Right forelimb (tissue), 1 donor: ENCODE measurements at places on chromosomes 12 and 14.

DNA sequence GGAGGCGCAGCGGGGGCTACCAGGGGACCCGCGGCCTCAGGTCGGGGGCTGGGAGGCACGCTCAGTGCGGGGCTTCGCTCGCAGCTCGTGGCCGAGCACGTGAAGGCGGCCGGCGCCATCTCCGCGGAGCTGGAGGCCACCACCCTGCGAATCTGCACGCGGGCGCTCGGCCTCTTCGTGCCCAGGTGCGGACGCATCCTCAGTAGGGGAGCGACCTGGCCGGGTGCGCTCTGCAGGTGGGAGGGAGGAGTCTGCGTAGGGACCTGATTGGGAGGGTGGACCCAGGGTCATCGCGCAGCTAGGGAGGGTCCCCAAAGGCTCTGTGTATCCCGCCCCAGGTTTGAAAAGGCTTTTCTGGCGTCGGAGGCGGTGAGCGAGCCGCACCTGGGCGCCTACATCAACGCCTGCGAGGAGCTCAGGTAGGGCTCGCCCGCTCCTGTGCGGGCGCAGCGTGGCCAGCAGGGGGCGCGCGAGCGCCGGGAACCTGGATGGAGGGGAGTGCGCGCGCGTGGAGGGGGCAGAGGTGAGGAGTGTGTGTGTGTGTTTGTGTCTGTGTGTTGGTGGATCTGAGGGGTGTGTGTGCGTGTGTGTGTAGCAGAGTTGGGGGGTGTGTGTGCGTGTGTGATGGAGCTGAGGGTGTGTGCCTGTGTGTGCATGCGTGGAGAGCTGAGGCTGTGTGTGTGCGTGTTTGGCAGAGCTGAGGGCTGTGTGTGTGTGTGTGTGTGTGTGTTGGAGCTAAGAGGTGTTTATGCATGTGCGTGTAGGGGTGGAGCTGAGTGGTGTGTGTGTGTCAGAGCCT lies 10.3 kb downstream of the EXOC3L4 start:
- DNase-seq: peak; percentile 77

- peak; percentile 37 for DNase-seq
These were observed 9.4 kb upstream of the CACNA2D4 start for GRCh38 chr12:1927751-1928351.

DNA sequence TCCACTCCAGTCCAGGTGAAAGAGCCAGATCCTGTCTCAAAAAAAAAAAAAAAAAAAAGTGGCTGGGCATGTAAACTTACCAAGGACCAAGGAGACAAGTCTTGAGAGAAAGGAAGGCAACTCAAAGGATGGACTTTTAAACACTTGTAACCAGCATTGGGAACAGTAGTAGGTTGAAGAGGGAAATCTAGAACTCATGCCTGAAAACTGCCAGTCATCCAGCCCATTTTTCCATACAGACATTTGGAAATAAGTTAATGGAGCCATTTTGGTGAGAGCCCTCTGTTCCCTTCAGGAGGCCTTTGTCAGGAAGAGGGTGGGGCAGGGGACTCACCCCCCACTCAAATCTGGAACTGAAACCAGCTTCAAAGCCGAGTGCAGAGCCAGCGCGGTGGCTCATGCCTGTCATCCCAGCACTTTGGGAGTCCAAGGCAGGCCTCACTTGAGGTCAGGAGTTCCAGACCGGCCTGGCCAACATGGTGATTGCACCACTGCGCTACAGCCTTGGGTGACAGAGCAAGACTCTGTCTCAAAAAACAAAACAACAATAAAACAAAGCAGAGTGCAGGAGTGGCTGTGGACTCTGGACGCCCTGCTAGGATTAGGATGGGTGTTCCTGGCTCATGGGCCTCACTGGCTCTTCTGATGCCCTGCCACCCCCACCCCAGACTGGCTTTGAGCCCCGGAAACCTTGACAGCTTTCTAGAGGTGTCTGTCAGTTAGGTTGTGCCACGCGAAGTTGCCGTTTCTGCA lies 1.6 kb upstream of the MLXIP start:
- peak; percentile 19 for DNase-seq

GRCh38 chr12:46898989-46899388 lies 73.2 kb upstream of the SLC38A4 start:
- DNase-seq: no peak

GRCh38 chr12:122021822-122022392 lies at the start of gene BCL7A:
BCL7A (plus strand) TSS chr12:122021884; CDS start chr12:122022092, 208 bp downstream.
- DNase-seq: peak; percentile 92

DNA sequence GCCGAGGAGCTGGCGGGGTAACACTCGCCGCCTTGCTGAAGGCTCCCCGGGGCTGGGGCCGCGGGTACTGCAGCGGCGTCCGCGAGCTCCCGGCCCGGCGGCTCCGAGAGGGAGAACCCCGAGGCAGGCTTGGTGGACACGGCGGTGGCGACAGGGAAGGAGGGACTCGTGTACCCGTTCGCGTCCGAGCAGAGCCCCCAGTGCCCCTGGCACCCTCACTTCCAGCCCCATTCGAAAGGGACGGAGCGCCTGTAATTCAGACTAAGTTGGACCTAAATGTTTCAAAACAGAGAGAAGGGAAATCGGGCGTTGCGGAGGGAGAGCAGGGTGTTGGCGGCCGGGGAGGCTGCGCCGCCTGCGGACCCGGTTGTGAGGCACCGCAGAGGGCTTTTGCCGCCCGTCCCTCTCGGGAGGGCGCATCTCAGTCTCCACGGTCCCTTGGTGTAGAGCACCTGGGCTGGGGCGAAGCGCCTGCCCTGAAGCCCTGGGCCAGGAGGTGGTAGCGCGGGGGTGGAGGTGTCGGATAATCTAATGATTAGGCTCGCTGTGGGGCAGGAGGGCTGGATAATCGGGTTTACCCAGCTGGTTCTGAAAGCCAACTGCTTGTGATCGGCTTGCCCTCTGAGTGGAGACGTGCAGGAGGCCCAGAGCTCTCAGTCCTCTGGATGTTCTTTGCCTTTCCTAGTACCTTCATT lies 771 bp downstream of the DAAM1 start:
- peak; percentile 76 for DNase-seq

GRCh38 chr14:90704738-90705392 lies 111.4 kb downstream of the TTC7B start:
- DNase-seq: no peak

DNA sequence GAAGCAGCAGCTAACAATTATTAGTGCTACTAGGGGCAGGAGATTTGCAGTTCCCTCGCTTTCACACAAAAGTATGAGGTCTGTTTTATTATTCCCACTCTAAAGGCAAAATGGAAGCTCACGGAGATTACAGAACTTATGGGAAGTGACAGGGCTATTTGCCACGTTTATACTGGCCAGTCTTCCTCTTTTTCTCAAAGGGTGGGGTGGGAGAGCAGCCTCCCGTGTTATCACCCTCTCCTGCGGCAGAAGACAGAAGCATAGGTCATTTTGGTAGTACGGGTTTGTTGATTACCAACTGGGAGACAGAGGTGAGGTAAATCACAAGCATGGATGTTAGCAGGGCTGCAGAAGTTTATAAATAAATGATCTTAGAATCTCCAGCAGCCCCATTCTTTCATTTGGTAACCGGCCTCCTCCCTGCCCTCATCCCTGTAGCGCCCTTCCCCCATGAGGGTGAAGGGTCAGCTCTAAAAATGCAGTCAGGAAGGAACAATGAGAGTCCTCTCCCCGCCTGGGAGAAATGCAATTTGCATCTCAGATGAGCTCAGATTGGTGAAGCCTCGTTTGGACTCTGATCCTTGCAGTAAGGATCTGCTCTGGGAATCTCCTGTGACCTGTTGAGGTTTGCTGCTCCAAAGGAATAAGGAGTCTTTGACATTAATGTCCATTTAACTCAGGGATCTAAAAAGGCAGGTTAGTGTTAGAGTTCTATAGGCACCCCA lies 44.7 kb upstream of the SINHCAF start:
- DNase-seq: peak; percentile 47

DNA sequence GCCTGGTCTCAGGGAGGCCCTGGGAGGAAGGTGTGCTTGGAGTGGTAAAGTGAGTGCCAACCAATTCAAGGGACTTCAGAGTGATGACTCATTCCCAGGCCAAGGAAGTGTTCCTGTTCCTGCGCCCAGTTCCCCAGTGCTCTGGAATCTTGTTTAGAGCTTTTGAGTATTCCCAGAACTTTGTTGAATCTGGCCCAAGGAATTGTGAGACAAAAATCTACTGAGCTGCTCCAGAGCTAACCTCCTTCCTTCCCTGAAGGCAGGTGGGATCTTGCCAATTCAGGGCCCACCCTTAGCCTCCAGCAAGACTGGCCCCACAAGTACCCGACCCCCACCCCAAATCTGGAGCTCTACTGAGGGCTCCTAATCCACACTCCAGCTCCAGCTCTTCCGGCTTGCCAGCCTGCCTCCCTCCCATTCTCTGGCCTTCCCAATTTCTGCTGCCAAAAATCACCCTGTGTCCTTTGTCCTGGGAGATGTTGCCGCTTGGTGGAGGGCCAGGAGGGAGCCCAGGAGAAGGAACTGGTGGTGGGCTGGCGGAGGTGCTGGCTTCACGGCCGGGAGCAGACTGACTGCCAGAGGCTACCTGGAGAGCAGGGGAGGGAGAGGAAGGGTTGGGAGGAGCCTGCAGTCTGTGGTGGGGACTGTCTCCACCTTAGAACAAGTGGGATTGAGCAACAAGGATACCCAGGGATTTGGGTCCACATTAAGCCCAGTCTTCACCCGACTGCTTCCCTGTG lies 2.0 kb upstream of the ATN1 start:
- peak; percentile 81 for DNase-seq

DNA sequence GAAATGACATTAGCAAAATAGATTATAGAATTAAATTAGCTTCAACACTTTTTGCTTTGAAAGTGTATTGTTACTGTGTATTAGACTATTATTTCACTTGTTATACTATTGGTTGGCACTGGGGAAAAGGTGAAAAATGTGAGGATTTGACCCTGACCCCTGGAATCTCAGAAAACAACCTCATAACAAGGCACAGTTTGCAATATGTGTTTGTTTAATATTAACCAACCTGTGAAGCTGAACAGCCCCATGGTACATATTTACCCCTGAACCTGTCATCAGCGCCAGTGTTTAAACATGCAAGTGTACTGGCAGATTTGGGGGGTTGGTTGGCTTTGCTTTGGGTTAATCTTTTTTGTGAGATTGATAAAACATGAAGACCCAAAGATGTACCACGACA lies 11.7 kb downstream of the SLC38A4 start:
- no peak for DNase-seq

DNA sequence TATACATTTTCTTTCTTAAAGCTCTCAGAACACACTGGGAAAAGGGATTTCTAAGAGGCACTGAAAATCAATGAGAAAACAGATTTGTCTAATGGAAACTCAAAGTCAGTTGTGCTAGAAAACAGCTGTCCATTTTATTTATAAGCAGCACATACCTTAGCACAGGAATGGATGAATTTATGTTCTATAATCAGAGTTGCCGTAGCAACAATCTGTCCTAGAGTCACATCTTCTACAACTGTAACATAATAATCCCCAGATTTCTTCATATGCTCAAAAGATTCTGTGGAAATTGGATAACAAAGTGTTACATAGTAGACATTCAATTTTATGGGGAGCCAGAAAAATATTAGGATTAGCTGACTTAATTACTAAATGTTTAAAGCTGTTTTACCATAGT lies 9.8 kb downstream of the GNPNAT1 start:
- DNase-seq: no peak

DNA sequence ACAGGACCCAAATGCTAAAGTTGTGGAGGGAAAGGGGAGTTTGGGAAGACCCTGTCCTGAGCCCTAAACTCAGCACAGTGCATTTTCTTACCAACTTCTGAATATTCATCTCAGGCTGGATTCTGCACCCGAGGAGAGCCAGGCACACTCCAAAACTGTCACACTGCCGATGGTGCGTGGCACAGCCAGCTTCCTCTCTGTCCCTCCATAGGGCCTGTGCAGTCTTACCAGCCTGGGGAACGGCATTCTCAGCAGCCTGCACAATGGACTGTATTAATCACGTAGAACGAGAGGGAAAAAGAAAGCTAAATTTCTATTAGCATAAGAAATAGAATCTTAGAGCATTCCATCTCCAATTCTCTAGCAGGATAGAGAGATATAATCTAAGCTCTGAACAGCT lies 71.3 kb upstream of the GPATCH2L start:
- no peak for DNase-seq

GRCh38 chr12:50665609-50666008 lies 98.3 kb upstream of the ATF1 start:
- no peak for DNase-seq

- no peak for DNase-seq
These were observed 11.9 kb downstream of the RNF10 start for GRCh38 chr12:120546050-120546386.

DNA sequence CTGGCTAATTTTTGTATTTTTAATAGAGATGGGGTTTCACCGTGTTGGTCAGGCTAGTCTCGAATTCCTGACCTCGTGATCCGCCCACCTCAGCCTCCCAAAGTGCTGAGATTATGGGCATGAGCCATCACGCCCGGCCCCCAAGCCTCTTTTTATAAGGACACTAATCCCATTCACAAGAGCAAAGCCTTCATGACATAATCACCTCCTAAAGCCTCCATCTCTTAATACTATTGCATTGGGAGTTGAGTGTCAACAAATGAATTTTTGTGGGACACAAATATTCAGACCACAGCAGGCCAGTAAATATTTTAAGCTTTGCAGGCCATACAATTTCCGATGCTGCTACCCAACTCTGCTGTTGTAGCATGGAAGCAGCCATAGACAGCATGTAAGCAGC lies 10.9 kb downstream of the RNF212B start:
- no peak for DNase-seq

- DNase-seq: peak; percentile 66
These were observed 584 bp downstream of the ACVR1B start for GRCh38 chr12:51951843-51952722.

- DNase-seq: no peak
These were observed 18.7 kb upstream of the MDM2 start for GRCh38 chr12:68789144-68789878.
